ENCODE measurements at places on chromosomes 6 and 20. TPM values are rescaled to one million over a fixed set of nuclear protein-coding genes. Genes with fewer than 3 reads are reported as not detected.
A peak's percentile ranks its signal among the peaks of the same experiment; 100 is the strongest.

GRCh38 chr20:59042151-59042795 is at the start of gene PRELID3B:
Gene PRELID3B (minus strand): TSS chr20:59042786. CDS start chr20:59042730, 56 bp downstream.
- DNase-seq = no peak

- DNase-seq = no peak
Observed at GRCh38 chr6:33375143-33375671, 16.4 kb upstream of the KIFC1 start.

- DNase-seq = no peak
Observed at GRCh38 chr6:89675949-89676748, 37.6 kb upstream of the LYRM2 start.

- DNase-seq = no peak
Observed at GRCh38 chr6:118652051-118652615, 742 bp upstream of the CEP85L start.

DNA sequence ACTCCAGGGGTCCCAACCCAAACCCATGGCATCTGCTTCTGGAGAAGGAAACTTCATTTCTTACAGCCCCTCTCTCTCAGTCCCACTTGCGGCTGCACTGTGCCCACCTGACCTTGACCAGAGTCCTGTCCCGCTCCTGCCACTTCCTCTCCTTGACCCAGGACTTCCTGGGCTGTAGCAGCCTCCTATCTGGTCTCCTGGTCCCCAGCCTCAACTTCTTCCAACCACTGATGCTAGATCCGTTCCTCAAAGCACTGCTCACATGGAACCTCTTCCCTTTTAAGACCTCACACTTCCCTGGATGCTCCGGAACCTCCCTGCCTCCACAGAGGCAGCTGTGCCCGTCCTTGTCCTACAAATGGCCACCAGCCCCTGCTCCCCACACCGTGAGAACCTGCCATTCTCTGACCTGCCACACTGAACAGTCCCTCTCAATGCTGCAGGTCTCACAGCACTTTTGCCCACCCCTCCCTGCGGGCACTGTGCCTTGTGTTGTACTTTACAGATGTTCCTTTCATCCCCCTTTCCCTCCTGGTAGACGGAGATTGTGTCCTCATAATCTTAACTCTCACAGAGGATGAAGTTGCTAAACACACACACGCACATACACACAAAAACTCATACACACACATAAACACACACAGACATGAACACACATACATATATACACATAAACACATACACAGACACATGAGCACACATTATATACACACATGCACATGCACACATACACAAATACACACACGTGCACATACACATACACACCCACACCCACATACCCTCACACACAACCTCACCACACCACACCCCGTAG is 59.6 kb upstream of the NXT1 start:
- no peak for DNase-seq

- no peak for DNase-seq
Observed at GRCh38 chr6:105107207-105107606, 72.6 kb downstream of the POPDC3 start.

DNA sequence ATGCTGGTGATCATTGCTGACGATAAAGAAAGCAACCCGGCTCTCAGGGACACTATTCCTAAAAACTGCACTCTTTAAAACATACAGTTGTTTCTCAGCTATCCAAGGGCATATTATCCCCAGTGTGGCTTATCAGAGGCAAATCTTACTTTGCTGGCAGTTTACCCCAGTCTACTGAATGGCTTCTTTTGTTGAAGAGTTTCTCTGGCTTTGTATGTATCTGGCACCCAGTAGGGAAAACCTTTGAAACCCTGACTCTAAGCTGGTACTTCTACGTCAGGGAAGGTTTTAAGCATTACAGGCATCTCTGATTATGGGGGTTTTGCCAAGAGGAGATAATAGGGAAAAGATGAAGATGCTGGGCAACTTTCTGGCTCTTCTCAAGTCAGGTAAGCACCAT is 637.6 kb upstream of the CHD6 start:
- DNase-seq = no peak

DNA sequence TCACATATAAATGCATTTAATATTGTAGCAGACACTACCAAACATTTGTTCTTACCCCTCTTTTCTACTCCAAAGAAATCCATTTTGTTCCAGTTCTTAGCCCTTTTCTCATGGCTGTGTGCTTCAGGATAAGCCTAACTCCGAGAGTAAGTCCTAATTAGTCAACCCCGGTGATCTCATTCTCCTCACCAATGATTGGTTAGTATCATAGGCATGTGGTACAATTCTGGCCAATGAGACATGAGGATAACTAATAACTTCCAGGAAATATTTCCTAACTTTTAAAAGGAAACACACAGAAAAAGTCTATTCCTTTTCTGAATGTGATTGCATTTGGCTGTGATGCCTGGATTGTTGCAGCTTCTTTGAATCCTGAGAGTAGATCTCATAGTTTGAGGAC is 116.0 kb downstream of the GPR63 start:
- no peak for DNase-seq

GRCh38 chr20:10951216-10951615 is 277.4 kb upstream of the JAG1 start:
- no peak for DNase-seq

- DNase-seq = no peak
Observed at GRCh38 chr6:113172531-113172966, 684.6 kb upstream of the MARCKS start.

GRCh38 chr6:34056305-34057108 is 89.4 kb downstream of the GRM4 start:
- peak; percentile 50 for DNase-seq

DNA sequence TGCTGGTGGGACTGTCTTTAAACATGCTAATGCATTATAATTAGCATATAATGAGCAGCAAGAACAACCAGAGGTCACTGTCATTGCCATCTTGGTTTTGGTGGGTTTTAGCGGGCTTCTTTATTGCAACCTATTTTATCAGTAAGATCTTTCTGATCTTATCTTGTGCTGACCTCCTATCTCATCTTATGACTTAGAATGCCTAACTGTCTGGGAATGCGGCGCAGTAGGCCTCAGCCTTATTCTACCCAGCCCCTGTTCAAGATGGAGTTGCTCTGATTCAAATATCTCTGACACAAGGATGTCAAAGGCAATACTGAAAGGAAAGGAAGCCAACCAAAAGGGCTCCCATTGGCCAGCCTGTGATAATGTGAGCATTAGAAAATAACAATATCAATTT is 29.8 kb upstream of the SEC63 start:
- DNase-seq = no peak

GRCh38 chr6:150659046-150659763 is 59.5 kb downstream of the PLEKHG1 start:
- DNase-seq = no peak

DNA sequence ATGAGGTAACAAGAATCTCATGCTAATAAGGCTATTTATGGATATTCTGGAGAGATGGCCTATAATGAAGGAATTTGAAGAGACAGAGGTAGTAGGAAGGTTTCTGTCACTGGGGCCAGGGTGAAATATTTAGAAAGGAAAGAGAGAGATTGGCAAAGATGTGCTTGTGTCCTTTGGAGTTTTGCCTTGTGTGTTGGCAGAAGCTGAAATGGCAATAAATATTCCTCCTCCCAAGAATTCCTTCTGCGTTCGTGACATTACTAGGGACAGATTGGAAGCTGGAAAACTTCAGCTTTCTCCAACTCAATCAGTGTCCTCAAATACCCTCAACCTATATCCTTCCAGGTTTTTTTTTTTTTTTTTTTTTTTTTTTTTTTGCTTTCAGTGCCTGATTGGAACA is 6.3 kb downstream of the SAMD5 start:
- no peak for DNase-seq

TMEM74B gene
- polyA plus RNA-seq = 3.8 TPM

CTCFL gene
- 2.5 TPM for polyA plus RNA-seq

OR2H2 gene
- polyA plus RNA-seq = 0.16 TPM

ULBP3 gene
- polyA plus RNA-seq = 10.6 TPM

SIRPD gene
- not detected for polyA plus RNA-seq

BFSP1 gene
- polyA plus RNA-seq = 3.6 TPM

CDH4 gene
- 6.1 TPM for polyA plus RNA-seq

MRPS26 gene
- polyA plus RNA-seq = 54.6 TPM

LIN28B gene
- polyA plus RNA-seq = 0.17 TPM

SLC22A7 gene
- polyA plus RNA-seq = 0.77 TPM

Measured in right renal pelvis (tissue), 4 donors.